ENCODE measurements at places on chromosomes 7 and 10. TPM values are rescaled to one million over a fixed set of nuclear protein-coding genes. Genes with fewer than 3 reads are reported as not detected.

DNA sequence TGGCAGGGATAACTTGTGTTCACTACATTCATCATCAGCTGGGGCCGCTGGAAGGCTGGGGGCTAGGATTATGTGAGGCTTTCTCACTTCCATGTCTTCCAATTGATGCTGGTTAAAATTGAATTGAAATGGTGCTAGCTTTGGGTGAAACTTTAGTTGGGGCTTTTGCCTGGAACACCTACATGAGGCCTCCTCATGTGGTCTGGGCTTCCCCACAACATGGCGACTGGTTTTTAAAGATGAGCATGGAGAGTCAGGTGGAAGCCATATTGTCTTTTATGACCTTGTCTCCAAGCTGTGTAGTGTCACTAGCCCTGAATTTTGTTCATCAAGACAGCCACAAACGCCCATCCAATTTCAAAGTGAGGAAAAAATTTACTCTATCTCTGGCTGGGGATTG, 1033.9 kb downstream of the TYW1 start:
- H3K27ac ChIP-seq, result no peak overlapping the region
- no peaks in the 10 kb centered on the region for H3K27me3 ChIP-seq
- H3K4me1 ChIP-seq, result no peaks in the 10 kb centered on the region

- H3K27ac ChIP-seq, result peak overlapping the region; percentile 31
- DNase-seq, result no peak
- no peaks in the 10 kb centered on the region for H3K36me3 ChIP-seq
- H3K27me3 ChIP-seq, result peaks cover 2% of the 10 kb centered on the region
- peaks cover 11% of the 10 kb centered on the region for H3K4me1 ChIP-seq
Observed at GRCh38 chr7:27179030-27179429, 4.9 kb upstream of the HOXA10 start.

DNA sequence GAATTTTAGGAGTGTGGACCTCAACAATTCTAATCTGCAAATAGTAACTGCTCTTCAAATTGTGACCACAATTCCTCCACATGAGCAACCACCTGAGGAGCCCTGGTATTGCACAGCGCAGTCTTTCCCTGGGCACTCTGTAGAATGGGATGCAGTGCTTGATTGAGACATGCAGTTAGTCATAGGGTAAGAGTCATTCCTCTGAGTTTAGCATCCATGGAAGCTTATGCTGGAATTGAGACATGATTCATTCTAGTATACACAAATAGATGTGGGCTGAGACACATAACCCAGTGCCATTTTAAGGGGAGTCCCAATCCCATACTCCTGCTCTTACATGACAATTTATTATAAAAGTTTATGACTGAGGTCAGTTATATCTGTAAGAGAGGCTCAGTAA, 582.3 kb upstream of the CNTNAP2 start:
- H3K36me3 ChIP-seq, result no peaks in the 10 kb centered on the region
- no peaks in the 10 kb centered on the region for H3K27me3 ChIP-seq
- H3K4me1 ChIP-seq, result no peaks in the 10 kb centered on the region
- no peak overlapping the region for H3K4me3 ChIP-seq

GRCh38 chr10:90526721-90527120, 331.1 kb downstream of the HTR7 start:
- H3K36me3 ChIP-seq, result no peaks in the 10 kb centered on the region
- no peaks in the 10 kb centered on the region for H3K4me1 ChIP-seq
- H3K27ac ChIP-seq, result no peak overlapping the region
- H3K4me3 ChIP-seq, result no peak overlapping the region
- no peak for DNase-seq

The EGFR gene
- total RNA-seq, result 55.1 TPM

DNA sequence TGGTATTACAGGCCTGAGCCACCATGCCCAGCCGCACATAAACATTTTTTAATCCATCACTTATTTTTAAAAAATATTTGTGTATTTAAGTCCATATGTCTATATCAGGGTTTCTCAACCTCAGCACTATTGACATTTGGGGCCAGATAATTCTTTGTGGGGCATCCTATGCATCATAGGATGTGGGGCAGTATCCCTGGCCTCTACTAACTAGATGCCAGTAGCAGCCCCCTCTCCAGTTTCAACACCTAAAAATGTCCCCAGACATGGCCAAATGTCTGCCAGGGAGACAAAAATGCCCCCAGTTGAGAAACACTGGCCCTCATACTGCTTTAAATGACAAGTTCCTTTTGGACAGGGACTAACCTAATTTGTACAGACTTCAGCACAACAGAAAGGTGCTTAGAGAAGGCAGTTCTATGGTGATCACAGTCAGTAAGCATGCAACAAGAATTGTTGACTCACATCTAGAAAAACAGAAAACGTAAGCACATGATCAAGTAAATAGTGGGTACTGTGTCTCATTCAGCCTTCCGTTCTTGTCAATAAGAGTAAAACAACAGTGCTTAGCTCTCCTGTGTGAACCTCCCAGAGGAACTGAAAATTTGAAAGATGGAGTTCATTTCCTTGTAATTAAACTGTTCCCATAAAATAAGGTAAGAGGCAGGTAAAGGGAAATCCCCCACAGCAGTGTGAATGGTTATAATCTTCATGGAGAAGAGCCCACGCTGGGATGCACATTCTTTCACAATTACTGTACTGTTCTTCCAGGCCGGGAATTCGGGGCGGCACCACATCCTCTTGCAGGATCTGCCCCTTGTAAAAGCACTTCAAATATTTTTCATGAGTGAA, 17.3 kb upstream of the ADRB1 start:
- H3K36me3 ChIP-seq, result no peaks in the 10 kb centered on the region
- H3K4me3 ChIP-seq, result no peak overlapping the region
- no peak overlapping the region for H3K27ac ChIP-seq
- peaks cover 16% of the 10 kb centered on the region for H3K4me1 ChIP-seq
- peak; percentile 9 for DNase-seq

GRCh38 chr7:150912427-150912826, 60.1 kb downstream of the AOC1 start:
- H3K36me3 ChIP-seq, result no peaks in the 10 kb centered on the region
- no peak for DNase-seq
- no peak overlapping the region for H3K4me3 ChIP-seq
- no peaks in the 10 kb centered on the region for H3K27me3 ChIP-seq

DNA sequence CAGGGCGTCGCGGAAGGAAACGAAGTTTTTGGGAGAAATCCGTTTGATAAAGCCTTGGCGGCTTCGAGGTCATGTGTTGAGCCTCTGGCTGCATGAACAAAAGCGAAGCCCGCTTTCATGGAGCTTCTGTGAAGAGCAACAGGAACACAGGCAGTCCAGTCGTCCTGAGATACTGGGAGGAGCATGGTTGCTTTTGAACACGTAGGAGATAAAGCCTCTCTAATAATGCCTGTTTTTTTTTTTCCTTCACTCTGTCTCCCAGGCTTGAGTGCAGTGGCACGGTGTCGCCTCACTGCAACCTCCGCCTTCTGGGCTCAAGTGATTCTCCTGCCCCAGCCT, 473 bp upstream of the ZNF32 start:
- peaks cover 9% of the 10 kb centered on the region for H3K36me3 ChIP-seq
- H3K27me3 ChIP-seq, result no peaks in the 10 kb centered on the region
- H3K4me1 ChIP-seq, result 0 out of 2 replicates have a peak, but pooled peaks cover 4% of the 10 kb centered on the region

The RET gene
- not detected for total RNA-seq

GRCh38 chr10:80894797-80895467, 357.2 kb downstream of the SH2D4B start:
- DNase-seq, result no peak
- H3K4me3 ChIP-seq, result no peak overlapping the region
- no peaks in the 10 kb centered on the region for H3K4me1 ChIP-seq
- H3K36me3 ChIP-seq, result no peaks in the 10 kb centered on the region
- no peak overlapping the region for H3K27ac ChIP-seq
